ENCODE measurements at places on chromosomes 4 and X. TPM values are rescaled to one million over a fixed set of nuclear protein-coding genes. Genes with fewer than 3 reads are reported as not detected.

Gene CLDN22
- total RNA-seq = not detected

Gene ETNPPL
- total RNA-seq = not detected

Gene PASD1
- not detected for total RNA-seq

Gene SMIM43
- 0.75 TPM for total RNA-seq

Measured in A549 treated with CpdA at 1 μM for 4 hours (cell line).